Spleen (tissue), 13 donors: ENCODE measurements at places on chromosomes 2 and 18. TPM values are rescaled to one million over a fixed set of nuclear protein-coding genes. Genes with fewer than 3 reads are reported as not detected.

DNA sequence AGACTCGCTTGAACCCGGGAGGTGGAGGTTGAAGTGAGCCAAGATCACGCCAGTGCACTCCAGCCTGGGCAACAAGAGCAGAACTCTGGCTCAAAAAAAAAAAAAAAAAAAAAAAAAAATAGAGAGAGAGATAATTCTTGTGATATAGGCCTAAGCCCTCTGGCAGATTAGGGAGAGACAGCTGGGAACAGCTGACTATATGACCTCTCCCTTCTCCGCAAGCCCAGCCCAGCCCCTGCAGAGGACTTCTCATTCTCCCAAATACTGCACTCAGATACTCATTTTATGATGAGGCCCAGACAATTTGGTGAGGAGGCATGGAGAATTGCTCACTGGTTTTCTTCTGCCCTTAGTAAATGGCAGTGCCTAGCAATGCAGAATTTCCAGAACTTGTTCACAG, 262.0 kb downstream of the HAUS1 start:
- no peak overlapping the region for H3K27ac ChIP-seq
- no peak overlapping the region for H3K4me3 ChIP-seq
- DNase-seq = no peak
- no peaks in the 10 kb centered on the region for H3K27me3 ChIP-seq

SAG gene
- total RNA-seq = 0.20 TPM

RGPD3 gene
- 1.2 TPM for total RNA-seq

- no peaks in the 10 kb centered on the region for H3K4me1 ChIP-seq
- H3K4me3 ChIP-seq = no peak overlapping the region
- no peak for DNase-seq
- no peak overlapping the region for H3K27ac ChIP-seq
- H3K27me3 ChIP-seq = no peaks in the 10 kb centered on the region
- H3K36me3 ChIP-seq = no peaks in the 10 kb centered on the region
These were observed 442.5 kb upstream of the ZNF804A start for GRCh38 chr2:184155791-184156190.

- DNase-seq = no peak
- H3K27ac ChIP-seq = no peak overlapping the region
- H3K4me3 ChIP-seq = no peak overlapping the region
- H3K27me3 ChIP-seq = no peaks in the 10 kb centered on the region
- no peaks in the 10 kb centered on the region for H3K4me1 ChIP-seq
- H3K36me3 ChIP-seq = no peaks in the 10 kb centered on the region
These were observed 1068.8 kb downstream of the LRP1B start for GRCh38 chr2:141062031-141062430.

GRCh38 chr2:164599954-164600589, 21.2 kb downstream of the GRB14 start:
- DNase-seq = no peak
- H3K27me3 ChIP-seq = no peaks in the 10 kb centered on the region
- no peaks in the 10 kb centered on the region for H3K4me1 ChIP-seq
- H3K36me3 ChIP-seq = no peaks in the 10 kb centered on the region
- no peak overlapping the region for H3K27ac ChIP-seq
- no peak overlapping the region for H3K4me3 ChIP-seq

HOXD1 gene
- total RNA-seq = 0.88 TPM
